Stimulated activated naive CD4-positive, alpha-beta T cell treated with Interleukin-2 at 50 U/mL for 16 hours (primary cell): ENCODE measurements at places on chromosomes 12 and 14.

- DNase-seq: peak; percentile 23
Observed at GRCh38 chr12:4251216-4251891, 22.2 kb upstream of the CCND2 start.

DNA sequence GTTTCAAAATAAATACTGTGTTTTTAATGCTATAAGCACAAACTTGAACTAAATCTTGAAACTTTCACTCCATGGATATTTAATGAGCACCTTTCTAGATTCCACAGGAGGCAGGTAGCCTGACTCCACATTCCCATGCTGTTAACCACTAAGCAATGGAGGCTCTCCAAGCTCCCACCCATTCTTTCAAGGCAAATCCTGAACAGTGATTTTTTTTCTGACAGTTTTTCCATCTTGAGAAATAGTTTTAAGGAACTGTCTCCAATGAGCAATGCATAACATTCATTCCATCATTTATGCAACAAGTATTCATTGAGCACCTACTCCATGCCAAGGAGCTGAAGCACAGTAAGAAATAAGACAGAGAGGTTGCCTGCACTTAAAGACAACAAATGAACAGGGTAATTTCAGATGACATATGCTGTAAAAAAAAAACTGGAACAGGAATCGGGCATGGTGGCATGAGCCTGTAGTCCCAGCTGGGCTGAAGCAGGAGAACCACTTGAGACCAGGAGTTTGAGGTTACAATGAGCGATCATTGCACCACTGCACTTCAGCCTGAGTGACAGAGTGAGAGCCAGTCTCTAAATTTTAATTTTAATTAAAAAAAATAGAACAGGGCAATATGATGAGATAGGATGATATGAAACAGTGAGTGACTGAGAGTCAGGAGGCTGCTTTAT is 102.3 kb upstream of the CPSF6 start:
- DNase-seq: no peak

- no peak for DNase-seq
Observed at GRCh38 chr14:95045106-95045701, 112.1 kb downstream of the DICER1 start.

DNA sequence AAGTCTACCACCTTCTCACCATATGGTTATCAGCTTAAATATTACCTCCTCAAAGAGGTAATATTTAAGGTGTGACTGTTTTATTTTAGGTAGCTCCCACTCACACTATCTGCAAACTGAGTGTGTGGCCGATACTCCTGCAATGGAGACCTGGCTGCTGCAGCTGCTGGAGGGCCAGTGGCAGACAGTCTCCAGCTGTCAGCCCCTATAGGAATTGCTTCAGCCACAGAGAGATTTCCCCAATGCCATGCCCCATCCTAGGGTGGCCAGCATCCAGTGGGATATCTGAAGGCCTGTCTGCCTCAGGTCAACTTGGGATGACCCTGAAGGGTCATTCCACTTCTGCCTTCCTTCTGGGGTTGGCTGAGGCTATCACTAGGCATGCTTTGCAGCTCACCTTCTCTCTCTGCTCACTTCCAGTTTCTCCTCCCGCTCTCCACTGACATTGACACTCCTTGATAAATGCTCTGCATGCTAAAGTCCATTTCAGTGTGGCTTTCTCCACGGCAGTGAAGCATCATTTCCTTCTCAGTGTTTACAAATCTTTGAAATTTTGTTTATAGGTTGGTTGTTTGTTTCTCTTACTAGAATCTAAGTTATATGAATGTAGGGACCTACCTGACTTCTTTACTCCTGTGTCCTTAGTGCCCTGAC is 90.2 kb upstream of the USP44 start:
- DNase-seq: no peak
